ENCODE measurements at places on chromosomes 5 and 9.

DNA sequence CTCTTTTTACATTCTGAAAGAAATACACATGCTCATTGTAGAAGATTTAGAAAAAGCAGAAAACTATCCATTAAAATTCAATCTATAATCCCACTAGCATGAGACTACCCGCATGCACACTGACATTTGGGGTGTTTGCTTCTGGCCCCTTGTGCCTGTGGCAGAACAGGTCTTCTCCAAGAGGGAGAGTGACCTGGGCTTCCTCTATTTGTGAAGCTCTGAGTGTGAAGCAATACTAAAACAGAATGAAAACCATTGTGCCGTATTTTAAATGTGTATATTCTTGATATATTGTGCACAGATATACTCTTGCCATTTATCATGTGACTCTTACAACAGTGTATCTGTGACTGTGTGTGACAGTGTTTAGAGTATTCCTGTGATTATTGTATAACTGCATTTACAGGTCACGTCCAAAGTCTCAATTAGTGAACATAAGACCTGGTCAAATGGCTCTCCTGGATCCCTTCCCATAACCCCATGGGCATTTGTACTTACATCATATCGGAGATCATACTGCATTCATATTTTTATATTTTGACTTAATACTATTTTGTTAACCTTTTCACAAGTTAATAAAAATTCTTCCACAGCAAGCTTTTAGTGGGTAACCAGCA lies 14.7 kb upstream of the CPEB4 start:
- no peak for DNase-seq

GRCh38 chr9:111050819-111051218 lies 12.5 kb upstream of the LPAR1 start:
- DNase-seq = no peak

DNA sequence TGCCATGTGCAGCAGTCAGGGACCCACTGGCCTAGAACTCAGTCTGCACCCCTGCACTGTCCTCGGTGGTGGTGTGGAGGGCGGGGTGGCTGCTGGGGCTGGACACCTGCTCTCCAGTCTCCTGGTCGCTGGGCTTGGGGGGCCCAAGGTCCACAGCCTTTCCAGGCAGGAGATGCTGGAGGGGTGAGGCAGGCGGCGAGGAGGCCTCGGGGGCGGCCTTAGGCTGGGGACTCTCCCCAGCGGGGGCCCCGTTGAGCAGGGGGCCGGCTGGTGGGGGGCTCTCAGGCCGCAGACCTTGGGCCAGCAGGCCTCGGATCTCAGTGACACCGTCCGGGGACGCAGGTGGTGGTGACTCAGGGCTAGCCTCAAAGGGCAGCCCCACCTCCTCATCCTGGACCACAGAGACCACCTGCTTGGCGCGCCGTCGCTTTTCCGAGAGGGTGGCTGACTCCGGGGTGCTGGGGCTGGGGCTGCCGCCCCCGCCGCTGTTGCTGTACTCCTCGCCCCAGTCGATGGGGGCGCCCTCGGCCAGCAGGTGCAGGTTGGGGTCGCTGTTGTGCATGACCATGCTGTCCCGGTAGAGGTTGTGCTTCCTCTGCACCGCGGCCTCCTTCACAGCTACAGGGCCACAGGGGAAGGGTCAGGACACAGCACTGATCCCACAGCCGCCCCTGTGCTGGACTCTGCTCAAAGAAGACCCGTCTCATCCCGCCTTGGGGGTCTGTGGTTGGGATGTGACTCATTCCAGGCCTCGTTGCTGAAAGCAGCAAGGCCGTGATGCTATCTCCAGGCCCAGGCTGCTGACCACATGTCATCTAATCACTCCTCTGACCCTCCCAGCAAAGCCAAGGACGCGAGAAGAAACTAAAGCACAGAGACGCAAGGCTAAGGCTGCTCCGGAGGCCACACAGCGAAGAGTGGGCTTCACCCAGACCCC lies 55.8 kb downstream of the LRSAM1 start:
- no peak for DNase-seq

DNA sequence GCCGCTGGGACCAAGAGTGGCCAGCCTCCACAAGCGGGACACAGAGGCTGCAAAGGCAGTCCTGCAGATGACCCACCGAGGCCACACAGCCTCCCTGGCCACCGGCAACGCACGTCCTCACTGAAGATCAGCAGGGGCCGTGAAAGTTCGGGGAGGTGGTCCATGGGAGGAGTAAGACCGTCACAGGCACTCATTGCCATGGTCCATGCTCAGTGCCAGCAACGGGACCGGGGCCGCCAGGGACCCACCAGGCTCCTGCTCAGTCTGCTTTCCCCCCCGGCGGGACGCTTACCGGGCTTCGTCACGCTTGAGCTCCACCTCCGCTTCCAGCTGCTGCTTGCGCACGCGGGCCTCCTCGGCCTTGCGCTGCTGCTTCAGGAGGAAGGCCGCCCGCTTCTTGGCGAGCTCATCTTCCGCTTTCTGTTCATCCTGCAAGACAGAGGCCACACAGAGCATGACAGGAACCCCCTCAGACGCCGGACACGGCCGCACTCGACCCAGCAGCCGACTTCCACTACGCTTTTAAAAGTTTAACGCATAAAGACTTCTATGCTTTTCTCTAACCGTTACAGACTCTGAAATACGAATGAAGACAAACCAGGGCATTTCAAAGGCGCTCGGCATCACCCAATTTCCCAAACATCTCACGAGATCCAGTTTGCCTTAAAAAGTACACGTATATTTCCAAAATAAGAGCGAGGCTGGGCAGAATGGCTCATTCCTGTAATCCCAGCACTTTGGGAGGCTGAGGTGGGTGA lies 88.4 kb downstream of the CAMSAP1 start:
- DNase-seq = no peak

DNA sequence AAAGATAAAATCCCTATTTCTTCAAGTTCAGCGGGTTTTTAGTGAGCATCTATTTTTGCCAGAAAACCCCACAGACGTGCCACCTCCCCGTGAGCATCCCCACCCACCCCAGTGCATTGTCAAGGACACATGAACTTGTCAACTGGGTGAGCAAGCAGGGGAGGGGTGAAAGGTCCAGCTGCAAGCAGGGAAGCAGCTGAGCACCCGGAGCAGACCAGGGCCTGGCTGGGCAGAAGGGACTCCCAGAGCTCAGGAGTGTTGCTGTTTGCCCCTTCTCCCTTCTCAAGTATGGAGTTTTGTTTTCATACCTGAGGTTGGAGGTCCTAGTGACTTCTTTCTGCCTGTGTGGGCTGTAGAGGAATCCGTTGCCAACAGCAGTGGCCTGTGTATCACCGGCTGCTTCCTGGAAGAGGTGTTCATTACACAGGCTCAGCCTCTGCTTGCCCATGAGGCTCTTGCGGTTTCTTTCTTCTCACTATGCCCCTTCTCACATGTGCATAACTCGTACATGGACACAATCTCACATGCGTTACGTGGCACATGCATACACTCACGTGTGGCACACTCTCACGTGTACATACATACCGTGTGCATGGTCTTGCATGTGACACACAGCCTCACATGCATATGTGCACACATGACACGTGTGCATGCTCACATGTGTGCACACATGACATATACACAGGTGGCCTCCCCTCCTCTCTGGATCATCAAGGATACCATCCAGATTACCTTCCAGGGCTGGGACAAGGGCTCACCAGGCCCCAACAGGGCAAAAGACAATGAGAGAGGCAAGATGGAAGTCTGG lies 126.7 kb downstream of the MVB12B start:
- DNase-seq = no peak

DNA sequence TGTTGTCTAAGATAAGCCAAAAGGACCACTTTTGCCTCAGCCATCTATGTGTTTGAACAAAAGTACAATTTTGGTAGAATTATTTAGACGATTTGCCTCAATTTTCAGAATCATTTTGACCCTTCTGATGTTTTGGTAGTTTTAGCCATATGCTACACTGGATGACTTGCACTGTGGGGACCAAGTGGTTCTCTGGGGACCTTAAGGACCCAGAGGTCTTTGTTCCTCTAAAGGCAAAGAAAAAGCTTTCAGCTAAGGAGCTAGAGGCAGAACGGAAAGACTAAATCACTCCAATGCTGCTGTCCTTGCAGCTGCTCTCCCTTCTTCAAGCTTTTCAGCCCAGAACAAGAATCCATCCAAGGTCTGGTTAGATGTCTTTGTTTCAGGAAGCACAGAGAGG lies 51.0 kb upstream of the APC start:
- no peak for DNase-seq

DNA sequence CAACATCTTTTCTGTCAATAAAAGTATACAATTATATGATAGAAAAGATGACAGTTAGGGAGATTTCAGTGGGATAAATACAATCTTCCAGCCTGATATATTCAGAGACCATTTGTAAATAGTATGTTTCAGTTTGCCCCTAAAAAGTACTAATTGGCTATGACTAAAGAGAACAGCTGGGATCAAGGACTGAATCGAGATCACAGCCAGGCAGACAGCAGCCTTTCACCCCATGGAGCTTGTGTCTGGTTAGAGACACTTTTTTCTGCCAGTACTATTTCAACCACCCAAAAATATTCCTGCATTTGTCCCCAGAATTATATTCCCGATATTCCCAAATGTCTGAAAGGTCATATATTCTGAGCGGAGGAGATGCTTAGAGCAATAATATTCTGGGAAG lies 577.3 kb upstream of the TLE4 start:
- no peak for DNase-seq

GRCh38 chr9:16329671-16330113 lies 540.8 kb downstream of the BNC2 start:
- DNase-seq = no peak

DNA sequence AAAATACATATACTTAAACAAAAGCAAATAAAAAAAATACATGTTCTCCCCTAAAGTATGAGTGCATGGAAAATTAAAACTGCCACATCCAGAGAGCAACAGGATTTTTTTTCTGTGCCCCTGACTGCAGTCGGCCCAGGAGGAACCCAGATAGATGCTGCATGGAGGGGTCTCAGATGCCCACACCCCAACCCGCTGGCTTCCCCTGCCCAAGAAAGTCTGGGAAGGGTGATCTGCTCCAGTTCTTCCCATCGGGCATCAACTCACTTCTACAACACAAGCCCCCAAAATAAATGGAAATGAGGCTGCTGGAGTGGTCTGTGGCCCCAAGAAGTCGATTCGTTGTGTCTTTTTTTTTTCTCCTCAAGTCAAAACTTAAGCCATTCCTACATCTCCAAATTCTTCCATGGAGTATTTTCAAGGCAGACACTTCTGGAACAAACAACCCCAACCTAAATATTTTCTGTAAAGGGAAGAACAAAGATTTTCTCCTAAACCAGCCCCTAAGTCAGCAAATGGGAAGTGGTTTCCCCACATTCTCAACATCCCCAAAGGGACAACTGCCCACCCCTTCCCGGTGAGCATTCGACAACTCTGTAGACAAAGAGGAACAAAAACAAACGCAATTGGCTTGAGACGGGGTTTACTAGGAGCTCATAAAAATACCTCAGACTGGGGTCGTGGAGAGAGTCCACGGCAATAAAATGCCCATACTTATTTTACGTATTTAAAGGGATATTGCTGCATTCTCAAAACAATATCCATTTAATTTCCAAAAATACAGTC lies 46.7 kb downstream of the ROR2 start:
- DNase-seq = no peak

DNA sequence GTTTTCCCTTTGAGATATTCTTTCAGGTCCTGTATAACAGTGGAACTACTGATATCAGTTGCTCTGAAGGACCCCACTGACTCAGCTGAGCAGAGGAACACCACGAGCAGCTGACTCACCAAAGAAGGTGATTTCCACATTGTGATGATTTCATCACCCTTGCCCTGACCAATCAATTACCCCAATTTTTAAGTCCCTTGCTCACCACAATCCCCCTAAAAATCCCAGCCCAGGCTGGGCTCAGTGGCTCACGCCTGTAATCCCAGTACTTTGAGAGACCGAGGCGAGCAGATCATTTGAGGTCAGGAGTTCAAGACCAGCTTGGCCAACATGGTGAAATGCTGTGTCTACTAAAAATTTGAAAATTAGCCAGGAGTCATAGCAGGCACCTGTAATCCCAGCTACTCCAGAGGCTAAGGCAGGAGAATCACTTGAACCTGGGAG lies 125.3 kb upstream of the ABCA1 start:
- DNase-seq = no peak

- peak; percentile 74 for DNase-seq
Observed at GRCh38 chr9:137445275-137445807, 4.2 kb upstream of the ENTPD8 start.

GRCh38 chr5:97534166-97534565 lies 351.1 kb upstream of the RIOK2 start:
- no peak for DNase-seq
